Skeletal muscle cell (primary cell): ENCODE measurements at places on chromosomes 4 and X.

GRCh38 chrX:131565909-131566308 is 22.0 kb downstream of the OR13H1 start:
- DNase-seq: no peak

DNA sequence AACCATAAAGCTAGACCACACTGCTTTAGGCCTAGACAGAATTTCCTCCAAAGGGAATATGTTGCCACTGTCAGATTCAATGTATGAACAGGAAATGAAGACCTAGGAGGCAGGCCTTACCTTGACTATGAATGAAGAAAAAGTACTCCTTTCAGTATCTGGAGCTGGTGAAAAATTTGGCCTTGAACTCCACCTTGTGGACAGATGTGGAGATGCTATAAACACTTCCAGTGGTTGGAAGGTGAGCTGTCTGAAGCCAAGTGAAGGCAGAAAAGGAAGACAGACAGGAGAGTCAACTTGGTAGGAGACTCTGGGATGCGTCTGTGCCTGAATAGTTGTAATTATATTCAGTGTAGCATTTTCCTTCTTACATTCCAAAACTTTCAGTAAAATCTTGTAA is 17.2 kb downstream of the SPIN3 start:
- DNase-seq: no peak

DNA sequence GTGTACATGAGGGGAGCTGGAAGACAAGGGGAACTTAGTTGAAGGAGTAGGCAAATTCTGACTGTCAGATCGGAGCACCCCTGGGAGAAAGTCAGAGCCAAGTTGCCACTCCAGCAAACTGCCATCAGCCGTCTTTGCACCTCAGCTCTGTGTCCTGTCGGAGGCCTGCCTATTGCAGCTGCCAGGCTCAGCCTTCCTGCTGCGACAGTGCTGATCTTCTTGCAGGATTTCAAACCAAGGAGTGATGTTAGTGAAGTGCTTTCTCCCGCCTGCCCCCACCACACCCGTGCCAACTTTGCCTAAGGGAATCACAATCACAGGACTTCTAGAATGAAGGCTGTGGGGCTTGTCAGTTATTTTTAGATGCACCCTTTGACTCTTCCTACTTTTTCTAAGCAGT is 185.3 kb downstream of the KIT start:
- no peak for DNase-seq

- DNase-seq: peak; percentile 32
These were observed 656.9 kb upstream of the CPEB2 start for GRCh38 chr4:14345356-14345775.

GRCh38 chrX:130081421-130082045 is 28.8 kb downstream of the ELF4 start:
- no peak for DNase-seq

DNA sequence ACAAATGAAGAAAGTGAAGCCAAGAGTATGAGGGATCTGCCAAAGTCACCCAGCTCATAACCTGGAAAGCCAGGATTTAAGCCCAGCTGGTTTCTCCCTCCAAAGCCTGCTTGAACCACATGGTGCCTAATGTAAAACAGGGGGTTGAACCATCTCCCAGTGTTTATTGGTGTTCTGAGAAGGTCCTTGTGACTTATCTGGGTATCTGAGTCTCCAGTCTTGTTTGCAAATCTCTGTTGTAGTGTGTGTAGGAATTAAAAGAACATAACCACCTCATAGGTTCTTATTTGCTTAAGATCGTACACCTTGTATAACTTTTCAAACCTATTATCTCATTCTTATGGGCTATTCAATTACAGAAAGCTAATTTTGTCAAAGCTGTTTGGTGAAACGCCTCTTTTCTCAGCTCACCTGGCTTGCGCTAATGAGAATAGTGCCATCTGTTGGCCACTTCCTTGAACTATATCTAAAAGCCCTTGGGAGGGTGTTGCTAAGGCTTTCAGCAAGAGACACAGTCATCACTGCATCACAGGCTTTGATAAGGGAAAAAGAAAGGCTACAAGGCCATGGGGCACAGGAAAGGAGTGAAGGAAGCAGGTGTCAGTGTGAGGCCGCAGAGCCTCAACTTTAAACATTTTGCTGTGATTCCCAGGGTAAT is 34.0 kb downstream of the ETDB start:
- DNase-seq: no peak

GRCh38 chr4:89263265-89263664 is 44.3 kb downstream of the GPRIN3 start:
- DNase-seq: no peak

- DNase-seq: peak; percentile 75
These were observed 53.6 kb upstream of the SETD7 start for GRCh38 chr4:139609647-139610046.

- peak; percentile 16 for DNase-seq
These were observed 147.7 kb downstream of the RBM46 start for GRCh38 chr4:154928640-154929257.

DNA sequence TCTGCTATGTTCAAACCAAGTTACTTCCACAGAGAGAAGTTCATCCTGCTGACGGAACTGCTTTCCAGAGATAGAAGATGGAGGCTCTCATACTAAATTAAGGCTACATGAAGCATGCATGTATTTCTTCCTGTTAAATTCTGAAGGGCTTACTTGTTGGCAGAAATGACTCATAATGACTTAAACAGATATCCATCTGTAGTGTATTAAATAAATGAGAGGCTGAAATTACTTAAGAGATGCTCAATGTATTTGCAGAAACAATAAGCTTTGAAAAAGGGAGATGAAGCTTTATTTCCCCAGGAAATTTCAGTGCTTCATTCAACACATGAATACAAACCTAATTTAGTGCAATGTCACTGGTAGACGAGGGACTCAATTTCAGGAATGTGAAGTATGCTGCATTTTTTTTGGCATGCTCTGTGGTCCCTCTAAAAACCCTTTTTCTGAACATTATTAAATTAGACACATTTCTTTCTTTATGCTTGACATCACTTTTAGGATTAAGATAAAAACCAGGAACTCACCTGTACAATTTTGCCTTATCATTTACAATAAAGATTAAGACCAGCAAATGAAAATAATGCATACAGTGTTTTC is 759.1 kb upstream of the POU3F4 start:
- DNase-seq: no peak

GRCh38 chr4:88841635-88842034 is 144.0 kb upstream of the NAP1L5 start:
- DNase-seq: peak; percentile 52

- no peak for DNase-seq
These were observed 176.8 kb upstream of the TRPC5 start for GRCh38 chrX:112259375-112259774.

DNA sequence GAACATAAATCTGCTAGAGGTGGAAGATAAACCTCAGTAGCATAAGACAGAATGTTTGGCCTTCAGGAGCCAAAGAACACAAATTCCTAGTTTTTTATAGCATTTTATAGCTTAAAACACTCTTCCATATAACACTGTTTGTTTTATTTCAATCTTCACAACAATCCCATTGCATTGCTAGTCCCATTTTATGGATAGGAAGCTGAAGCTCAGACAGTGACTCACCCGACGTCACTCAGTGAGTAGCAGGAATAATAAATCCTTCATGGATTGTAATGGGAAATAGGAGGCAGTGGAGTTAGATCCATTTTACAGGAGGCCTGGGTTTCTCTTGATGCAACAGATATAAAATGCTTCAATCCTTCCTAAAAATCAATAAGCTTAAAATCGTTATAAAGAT is 217.5 kb downstream of the RAB28 start:
- DNase-seq: no peak

- DNase-seq: no peak
These were observed 110.6 kb upstream of the FSTL5 start for GRCh38 chr4:162274354-162274753.

DNA sequence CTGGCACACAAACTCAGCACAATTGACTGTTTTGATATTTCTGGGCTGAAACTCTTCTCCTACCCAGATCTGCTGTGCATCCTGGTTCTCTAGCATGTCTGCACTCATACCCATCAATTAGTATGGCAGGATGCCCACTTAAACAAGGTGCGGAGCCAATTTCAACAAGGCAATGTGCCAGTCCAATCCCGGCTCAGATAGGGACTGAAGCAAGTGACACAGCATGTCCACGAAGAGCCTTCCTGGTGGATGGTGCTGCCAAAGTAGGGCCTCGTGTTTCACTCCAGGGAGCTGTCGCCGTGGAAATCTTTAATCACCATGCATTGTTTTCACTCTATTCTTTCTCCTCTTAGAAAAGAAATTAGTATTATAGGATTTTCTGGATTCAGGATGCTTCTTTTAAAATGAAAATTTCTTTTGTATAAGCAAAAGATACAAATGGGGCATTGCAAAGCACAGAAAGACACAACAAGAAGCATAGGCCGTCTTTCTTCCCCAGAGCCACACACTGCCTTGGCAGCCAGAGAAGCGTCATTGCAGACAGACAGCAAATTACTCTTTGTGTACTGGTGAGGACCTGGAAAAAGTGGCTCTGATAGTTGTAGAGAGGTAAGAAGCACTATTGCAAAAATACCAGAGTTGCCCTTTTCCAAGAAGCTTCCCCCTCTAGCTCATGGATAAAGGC is 40.6 kb upstream of the LSM6 start:
- peak; percentile 39 for DNase-seq

DNA sequence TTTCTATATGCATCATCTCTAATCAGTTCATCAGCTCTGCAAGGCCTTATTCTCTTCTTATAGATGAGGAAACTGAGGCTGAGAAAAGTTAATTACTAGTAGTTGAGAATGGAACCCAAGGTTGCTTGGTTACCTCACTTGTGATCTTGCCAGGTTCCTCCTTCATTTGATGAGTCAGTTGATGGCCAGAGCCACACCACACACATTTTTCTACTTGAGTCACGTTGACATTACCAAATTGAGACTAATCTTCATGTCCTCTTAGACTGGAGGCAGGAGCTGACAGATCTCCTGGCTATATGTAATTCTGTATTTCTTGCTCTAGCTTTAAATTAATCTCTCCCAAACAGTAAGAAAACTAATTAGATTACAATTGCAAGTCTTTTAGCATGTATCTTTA is 428.4 kb downstream of the AFF2 start:
- no peak for DNase-seq

- no peak for DNase-seq
These were observed 1142.3 kb downstream of the NLGN4X start for GRCh38 chrX:5086388-5086787.

DNA sequence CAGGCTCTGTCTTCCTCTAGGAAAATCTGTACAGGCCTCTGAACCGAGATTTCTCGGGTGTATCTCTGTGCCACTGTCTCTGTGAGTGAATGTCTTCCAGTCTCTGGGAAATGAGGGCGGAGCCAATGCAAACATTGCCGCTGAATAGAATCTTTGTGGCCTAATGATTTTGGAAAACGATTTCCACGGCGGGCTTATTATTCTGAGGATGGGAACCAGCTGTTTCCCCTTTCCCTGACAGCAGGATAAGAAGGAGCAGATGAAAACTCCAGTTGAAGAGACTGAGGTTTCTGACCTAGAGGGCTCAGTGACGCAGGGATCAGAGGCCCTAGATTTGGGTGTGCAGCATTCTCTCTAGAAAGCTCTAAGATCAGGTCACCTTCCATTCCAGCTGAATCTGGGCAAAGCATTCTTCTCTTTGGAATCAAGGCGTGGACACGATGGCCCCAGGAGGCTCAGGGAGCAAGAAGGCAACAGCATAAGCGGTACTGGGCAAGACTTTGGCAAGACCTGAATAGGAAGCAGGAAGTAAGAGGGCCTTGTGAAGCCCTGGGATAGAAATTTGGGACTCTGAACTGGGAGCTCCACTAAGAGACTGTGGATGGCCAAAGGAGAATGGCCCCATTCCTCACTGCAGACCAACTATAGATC is 47.3 kb downstream of the PJA1 start:
- DNase-seq: no peak

- no peak for DNase-seq
These were observed 23.1 kb downstream of the COL4A6 start for GRCh38 chrX:108415146-108415545.

DNA sequence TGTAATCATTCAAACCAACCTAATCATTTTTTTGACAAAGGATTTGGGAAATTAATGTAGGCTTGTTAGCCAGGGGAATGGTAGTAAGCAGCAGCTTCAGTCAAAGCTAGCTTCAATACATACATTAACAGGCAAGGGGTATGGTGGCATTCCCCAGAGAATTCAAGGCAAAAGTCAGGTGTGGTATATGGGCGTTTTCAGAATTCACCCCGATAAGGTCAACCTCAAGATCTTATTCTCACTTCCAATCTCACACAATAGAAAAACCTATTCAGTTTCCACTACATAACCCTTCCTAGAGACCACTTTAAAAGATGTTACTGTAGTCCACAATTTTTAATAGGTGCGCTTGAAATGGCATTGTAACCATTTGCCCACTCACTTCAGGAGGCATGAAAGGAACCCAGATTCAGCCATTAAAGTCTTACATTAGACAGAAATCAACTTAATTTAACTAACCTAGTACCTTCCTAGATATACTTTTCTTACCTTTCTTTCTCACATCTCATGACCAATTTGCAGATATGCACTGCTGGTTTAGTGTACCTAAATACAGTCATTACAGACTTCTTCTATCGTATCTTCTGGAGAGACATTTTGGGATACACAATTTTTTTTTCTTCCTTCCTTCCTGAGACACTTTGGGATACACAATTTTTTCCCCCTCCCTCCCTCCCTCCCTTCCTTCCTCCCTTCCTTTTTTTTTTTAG is 34.9 kb downstream of the MAML3 start:
- DNase-seq: no peak

DNA sequence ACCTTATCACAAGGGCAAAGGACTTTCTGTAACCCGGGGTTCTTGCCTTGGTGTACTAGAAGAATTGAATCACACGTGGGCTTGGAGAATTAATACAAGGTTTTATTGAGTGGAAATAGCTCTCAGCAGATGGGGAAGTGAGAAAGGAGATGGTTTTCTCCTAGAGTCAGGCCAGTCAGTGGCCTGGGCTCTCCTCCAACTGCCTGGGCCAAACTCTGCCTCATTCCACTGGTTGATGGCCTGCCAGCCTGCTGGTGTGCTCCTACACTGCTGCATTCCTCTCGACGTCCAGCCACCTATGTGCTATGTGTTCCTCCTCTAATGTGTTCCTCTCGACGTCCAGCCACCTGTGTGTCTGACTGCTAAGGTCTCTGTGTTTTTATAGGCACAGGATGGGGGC is 35.3 kb upstream of the SPIN2A start:
- DNase-seq: no peak

GRCh38 chr4:10741961-10742699 is 57.6 kb upstream of the CLNK start:
- no peak for DNase-seq

GRCh38 chr4:140094438-140095420 is 59.3 kb downstream of the MAML3 start:
- DNase-seq: no peak

GRCh38 chr4:26796081-26796480 is 64.6 kb upstream of the STIM2 start:
- no peak for DNase-seq

GRCh38 chr4:20984576-20984836 is 284.2 kb downstream of the PACRGL start:
- no peak for DNase-seq
